ENCODE measurements at places on chromosomes 6 and 20.

DNA sequence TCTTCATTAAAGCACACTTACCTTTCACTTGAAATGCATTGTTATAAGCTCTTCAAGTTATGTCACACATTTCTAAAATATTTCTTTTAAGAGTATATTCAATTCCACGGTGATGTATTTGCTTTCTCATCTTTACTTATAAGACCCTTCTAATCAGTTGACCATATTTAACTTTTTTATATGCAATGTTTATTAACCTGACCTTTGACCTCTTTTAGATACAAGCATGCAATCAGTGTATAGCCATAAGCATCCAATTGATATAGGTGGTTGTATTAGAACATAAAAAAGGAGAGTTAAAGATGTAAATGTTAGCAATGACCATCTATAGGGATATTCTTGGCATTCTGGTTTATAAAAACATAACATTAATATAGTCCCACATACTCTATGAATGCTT is 9.2 kb downstream of the USP49 start:
- no peak for DNase-seq

GRCh38 chr20:48957533-48957932 is 36.0 kb downstream of the ARFGEF2 start:
- DNase-seq: no peak

DNA sequence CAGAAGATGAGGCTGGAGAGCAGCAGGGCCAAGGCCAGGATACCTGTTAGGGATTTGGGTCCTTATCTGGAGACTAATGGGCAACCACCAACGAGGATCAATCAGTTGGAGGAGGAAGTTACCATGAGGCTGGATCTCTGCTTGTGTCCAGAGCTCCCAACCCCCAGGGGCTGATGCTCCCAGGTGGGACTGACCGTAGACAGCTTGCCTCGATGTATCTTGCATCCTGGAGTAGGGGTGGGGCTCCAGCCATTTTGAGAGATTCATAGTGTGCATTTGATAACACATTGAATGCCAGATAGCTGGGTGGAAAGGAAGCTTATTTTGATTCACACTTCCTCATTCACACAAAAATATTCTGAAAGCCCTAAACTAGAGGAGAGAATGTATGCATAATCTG is 4.6 kb upstream of the RFPL4B start:
- DNase-seq: no peak

DNA sequence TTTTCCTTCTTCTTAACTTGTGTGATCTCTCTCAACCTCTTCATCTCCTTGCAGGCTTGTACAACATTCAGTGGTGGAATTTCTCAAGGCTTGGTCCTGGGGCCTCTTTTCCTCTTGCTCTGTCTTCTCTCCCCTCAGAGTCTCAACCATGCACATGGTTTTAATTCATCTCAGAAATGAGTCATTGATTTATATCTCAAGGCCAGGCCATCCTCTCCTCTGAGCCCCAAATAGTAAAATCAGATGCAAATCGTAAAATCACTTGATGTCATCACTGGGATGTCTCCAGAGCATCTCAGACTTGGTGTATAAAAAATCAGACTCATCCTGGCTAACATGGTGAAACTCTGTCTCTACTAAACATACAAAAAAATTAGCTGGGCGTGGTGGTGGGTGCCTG is 85.0 kb downstream of the FNDC1 start:
- DNase-seq: no peak

GRCh38 chr20:50813801-50814200 is 18.9 kb downstream of the BCAS4 start:
- DNase-seq: no peak

DNA sequence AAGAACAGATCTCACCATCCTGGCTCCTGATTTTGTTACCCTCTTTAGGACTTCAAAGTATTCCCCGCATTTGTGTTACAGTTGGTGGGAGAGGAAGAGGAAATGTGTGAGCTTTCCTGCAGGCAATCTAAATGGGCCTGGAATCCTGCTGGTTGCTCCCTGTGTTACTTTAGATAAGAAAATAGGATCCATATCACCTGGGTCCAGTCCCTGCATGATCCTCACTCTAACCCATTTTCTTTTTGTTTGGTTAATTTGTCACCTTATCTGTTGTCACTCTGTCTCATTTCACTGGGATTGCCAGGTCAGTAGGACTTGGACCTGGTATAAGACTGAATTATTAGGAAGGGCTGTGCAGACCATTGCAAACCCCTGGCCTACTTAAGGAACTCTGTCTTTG is 175.9 kb upstream of the GJE1 start:
- DNase-seq: no peak

GRCh38 chr6:34332251-34333198 is 59.9 kb downstream of the NUDT3 start:
- DNase-seq: no peak
